ENCODE measurements at places on chromosomes 5 and 9.

DNA sequence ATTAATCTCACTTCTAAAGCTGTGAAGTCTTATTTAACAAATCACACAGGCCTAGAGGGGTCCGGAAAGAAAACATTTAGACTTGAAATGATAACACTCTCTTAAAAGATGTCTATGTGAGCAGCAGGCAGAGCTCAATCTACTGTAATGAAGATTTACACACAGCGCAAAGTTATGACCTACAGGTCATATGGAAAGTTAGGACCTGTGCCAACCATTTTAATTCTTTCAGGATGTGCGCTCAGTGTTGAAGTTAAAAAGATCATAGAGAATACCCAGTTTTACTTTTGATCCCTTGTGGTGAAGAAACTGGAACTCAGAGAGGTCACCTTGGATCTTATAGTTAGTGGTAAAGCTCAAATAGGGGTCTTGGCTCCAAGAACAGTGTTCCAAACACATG, 3.1 kb upstream of the CREBRF start:
- no peak for DNase-seq

- no peak for DNase-seq
Observed at GRCh38 chr9:88041447-88041846, 67.1 kb upstream of the CDK20 start.

GRCh38 chr5:45491368-45491767, 204.8 kb downstream of the HCN1 start:
- DNase-seq, result peak; percentile 1

DNA sequence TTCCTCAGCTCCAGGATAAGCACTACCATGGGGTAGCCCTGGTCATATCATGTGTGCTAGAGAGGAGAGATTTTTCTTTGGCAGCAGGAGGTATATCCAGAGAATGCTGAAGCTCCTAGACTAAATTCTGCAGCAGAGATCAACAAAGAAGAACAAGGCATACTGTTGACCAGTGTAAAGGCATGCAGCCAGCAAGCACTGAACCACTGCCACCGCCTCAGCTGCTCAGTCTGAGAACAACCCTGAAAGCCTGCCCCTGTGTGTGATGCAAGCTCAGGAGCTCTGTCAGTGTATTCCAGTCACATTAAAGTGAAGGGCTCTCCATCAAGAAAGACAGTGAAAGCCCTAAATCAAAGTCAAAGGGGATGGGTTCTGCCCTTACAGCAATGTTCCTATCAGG, 439.5 kb upstream of the CD180 start:
- DNase-seq, result no peak

- no peak for DNase-seq
Observed at GRCh38 chr9:130024597-130024994, 18.4 kb downstream of the FNBP1 start.

DNA sequence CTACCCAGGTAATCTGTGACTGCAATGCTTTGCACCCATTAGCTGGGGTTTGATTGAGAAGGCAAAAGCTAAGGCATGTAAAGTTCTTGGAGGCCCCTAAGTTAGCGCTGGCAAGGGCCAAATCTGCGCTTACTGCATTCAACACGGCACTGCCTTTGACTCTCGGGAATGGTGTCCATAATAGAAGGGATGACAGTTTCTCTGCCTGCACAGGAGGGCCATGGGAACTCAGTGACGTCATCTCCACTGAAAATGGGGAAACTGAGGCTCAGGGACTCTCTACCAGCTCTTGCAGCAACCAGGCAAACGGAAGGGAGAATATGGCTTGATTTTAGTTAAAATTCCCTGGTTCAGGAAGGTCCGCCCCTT, 487 bp downstream of the SPATA24 start:
- DNase-seq, result no peak

Data from DMS53 (cell line).